Inflammatory macrophage treated with lipopolysaccharide for 4 hours (primary cell): ENCODE measurements at places on chromosomes 6 and 20.

DNA sequence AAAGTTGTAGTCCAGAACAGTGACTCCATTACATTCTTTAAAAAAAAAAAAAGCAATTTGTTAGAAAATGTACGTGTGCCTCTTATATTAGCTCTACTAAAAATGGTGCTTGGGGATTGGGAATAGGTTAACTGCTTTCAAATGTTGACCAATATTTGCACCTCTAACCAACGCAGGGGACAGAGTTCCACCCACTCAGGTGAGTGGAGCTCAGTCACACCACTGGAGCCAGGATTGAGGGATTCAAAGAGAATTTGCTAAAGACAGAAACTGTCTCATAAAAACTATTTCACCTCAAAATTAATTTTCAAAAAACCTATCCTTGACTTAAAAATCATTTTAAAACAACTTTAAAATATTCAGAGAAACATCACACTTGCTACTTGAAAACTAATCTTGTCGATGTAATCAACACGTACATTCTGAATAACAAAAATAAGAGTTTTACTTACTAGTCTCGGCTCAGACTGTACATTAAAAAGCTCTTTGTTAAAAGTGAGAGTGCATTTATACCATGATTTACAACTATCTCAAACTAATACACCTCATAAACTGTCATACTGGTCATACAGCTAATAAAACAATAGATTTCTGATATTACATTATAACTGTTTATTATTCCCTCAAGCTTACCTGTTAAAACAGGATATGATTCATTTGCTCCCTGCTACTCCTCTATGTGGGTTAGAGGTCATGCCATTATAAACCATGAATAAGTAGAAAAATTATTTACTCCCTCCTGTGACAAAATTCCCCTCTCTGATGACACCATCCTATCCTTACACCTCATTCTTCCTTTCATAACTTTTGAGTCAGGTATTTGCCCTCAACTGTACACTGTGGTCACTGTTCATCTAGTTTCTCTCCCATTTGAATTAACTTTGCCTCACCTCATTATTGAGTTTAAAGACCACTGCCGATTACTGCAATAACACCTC is 88.6 kb downstream of the PDE10A start:
- DNase-seq, result no peak

- DNase-seq, result no peak
These were observed 57.6 kb upstream of the CCN6 start for GRCh38 chr6:111996144-111996865.

DNA sequence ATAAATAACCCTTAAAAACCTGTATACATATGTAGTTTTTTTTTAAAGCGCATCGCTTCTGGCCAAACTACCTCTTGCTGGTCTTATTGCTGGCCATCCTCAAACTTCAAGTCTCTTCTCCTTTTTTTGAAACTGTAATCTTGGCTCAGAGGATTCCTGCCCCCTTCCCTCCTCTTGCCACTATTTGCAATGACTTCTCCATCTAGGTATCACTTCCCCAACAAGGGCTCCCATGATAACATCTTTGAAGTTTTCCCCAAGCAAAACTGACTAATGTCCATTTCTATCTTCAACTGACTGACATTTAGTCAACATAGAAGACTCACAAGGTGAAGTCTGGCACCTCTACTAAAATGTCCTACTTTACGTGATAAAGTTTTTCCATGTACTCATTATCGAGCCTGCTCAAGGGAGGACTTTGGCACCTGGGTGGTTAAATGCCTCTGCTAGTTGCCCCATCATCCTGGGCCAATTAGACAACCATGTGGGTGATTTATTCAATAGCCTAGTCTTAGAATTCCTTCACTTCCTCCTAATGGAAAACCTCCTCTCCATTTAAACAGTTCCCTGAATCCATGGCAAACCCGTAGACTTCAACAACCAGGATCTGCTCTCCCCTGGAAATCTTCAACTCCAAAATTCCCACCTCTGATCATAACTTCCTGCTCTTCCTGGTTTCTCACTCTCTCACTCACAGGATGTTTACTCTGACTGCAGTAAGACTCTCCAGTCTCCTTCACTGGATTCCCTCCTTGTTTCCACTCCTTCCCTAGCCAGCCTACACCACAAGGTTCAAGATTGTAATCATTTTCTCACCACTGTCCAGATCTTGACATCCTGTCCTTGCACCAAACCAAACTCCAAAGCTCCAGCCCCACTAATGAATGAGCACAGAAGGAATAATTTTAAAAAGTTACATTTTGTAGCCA is 9.4 kb upstream of the PLAGL1 start:
- DNase-seq, result peak; percentile 74

GRCh38 chr20:9363673-9364072 is 150.7 kb upstream of the LAMP5 start:
- no peak for DNase-seq

DNA sequence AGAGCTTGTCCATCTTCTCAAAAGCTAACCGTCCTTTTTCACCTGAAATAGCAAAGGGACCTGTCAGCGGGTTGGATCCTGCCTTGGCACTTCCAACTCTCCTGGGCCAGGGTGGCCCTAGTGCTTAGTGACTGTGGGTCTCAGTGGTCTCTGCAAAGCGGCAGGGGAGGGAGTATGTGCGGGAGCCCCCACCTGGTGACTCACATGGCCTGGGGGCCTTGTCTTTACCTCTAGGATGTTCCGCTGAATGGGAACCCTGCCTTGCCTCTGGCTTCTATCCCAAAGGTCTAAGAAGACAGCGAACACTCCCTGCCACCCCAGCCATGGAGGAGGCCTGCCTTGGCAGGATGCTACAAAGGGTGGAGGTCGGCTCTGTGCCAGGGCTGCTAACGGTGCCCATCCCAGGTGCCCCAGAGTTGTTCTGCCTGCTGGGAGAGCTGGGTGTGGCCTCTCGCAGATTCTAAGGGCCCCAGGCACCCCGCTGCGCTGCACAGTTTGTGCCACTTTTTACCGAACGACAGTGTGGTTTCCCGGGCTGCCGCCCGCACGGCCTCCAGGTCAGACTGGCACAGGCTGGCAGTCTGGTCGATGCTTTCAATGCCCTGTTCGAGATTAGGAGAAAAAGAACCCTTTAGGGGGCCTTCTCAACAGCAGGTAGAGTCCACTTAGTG is 77.2 kb downstream of the PTPN1 start:
- no peak for DNase-seq

DNA sequence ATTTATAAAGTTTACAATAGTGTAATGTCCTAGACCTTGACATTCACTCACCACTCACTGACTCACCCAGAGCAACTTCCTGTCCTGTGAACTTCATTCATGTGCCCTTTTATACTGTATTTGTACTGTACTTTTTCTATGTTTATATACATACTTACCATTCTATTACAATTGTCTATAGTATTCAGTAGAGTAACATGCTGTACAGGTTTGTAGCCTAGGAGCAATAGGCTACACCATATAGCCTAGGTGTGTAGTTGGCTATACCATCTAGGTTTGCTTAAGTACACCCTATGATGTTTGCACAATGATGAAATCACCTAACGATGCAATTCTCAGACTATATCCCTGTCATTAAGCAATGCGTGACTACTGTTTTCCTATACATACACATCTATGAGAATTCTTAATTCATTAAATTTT is 17.5 kb downstream of the EDEM2 start:
- peak; percentile 86 for DNase-seq

GRCh38 chr20:2564406-2564805 is 28.0 kb downstream of the TMC2 start:
- no peak for DNase-seq

DNA sequence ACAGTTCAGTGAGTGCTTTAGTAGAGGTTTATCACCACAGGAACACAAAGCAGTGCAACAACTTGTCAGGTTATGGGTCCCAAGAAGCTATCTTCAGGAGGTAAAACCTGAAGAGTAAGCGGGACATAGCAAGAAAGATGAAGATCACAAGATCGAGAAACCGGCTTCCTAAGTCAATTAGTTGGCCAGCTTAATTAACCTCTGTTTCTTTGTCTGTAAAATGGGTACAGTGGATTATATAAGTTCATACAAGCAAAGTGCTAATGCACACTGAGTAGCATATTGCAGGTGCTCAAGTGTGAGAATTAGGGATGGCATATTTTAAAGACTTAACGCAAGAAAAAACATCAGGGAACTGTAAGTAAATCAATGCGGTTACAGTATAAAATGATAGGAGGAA is 12.5 kb downstream of the FBXO30 start:
- DNase-seq, result no peak

GRCh38 chr20:9294041-9294440 is 220.3 kb upstream of the LAMP5 start:
- peak; percentile 8 for DNase-seq

GRCh38 chr20:18692447-18692846 is 104.6 kb downstream of the DTD1 start:
- no peak for DNase-seq

DNA sequence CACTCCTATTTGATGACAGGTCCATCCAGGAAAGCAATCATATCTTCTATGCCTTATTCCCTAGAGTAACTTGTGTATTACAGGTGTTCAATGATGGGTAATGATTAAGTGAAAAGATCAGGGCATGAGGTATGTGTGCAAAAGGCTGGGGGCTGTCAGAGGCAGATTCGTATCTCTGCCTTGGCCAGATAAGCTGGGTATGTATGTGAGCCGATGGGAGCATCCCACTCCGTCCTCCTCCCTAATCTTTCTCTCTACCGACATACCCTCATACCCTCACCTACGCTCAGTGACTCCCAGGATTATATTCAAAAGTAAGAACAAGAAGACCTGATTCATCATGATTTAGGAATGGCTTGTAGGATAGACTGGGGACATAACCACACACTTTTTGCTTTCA is 238.7 kb downstream of the PLCB1 start:
- DNase-seq, result no peak

DNA sequence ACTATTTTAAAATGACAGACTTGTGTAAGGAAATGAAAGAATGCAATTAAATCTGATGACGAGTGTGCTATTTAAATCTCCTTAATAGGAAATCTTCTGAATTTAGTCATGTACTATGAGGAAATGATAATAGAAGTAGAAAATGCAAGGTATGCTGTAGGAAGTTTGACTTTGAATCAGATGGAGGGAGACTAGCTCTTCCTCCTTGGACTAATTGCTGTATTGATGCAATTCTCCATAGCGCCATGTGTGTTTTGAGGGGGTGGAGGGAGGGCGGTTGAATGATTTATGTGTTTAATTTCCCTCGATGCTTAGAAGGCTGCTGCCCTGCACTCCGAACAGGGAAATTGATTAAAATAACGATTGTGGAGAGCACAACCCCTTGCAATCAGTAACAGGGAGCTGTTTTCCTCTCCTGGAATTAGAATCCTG is 214.4 kb upstream of the PRND start:
- DNase-seq, result no peak

GRCh38 chr6:162489101-162489976 is 238.2 kb downstream of the PRKN start:
- DNase-seq, result no peak

GRCh38 chr6:156199182-156199581 is 578.0 kb upstream of the ARID1B start:
- DNase-seq, result no peak

DNA sequence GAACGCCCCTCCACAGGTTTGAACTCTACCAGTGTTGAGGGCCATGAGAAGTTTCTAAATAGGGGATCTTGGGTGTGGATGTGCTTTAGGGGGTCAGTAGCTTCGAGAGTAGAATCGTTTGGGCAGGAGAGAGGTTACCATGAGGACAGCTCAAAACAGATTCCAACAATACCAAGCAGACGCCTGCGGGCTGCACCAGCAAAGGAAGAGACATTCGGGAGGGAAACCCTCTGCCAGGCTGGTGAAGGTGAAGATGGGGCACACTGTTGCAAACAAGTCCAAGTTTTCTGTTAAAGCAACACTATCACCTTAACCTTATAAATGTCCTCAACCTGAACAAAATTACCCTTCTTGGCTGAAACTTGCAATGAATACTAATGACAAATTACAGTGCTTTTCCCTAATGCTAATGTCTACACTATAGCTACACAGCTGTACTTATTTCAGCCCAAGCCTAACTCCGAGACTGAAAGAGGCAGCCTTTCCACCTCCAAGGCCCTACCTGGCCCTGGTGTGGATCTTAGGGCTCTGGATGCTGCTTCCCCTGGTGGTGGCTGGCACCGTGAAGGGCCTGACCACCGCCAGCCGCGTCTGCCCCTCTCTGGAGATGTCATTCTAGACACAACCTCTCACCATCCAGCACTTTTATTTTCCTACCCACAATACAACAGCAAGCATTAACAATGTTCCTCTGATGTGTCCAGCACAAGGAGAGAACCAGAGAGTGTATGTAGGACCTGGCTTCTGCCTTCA is 80.1 kb downstream of the DLL1 start:
- DNase-seq, result no peak

- no peak for DNase-seq
These were observed 27.1 kb downstream of the AGPAT4 start for GRCh38 chr6:161246725-161247124.

- DNase-seq, result peak; percentile 11
These were observed 28.6 kb downstream of the C6orf89 start for GRCh38 chr6:36914227-36914794.
